Fibroblast of skin of left biceps (primary cell): ENCODE measurements at places on chromosomes 12 and 14.
A peak's percentile ranks its signal among the peaks of the same experiment; 100 is the strongest.

- peak; percentile 64 for DNase-seq
These were observed 877.0 kb upstream of the TMEM132C start for GRCh38 chr12:127389923-127390322.

DNA sequence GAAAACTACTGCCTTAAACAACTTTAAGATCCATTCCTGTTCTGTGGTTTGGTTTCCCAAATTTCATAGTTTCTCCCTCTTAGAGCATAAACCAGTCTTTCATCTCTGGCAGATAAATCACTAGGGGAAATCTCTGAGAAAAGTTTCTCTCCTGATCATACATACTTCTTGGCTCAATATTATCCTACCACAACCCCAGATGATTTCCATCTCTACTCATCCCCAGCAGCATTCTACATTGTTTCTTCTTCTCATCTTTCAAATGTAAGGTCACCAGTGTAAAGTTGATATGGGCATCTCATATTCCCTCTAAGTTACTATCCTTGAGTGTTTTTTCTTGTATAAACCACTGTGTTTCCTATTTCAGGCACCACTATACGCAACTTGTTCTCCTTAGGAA is 45.9 kb upstream of the PLEKHG7 start:
- no peak for DNase-seq

- DNase-seq, result no peak
These were observed 98.1 kb upstream of the GRIP1 start for GRCh38 chr12:66776974-66777373.

DNA sequence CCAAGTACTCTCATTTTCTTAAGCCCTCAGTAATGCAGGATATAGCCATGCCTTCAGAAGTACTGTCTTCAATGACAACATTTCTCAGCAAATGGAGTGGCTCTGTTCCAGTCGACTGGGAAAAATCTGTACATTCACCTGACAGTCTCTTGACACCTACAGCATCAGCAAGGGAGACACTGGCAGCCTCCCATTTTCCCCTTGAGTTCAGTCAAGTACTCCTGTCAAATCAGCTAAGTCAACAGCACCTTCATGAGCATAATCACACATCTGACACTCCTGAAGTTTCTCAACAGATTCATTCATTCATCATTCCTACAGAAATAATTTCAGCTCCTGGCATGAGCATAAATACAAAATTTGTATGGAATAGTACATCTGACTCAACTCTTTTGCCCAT is 46.1 kb downstream of the INTS13 start:
- DNase-seq, result no peak

GRCh38 chr12:116528498-116528897 is 30.7 kb upstream of the MAP1LC3B2 start:
- peak; percentile 20 for DNase-seq

- no peak for DNase-seq
These were observed 43.1 kb downstream of the ALDH1L2 start for GRCh38 chr12:105041186-105041585.

GRCh38 chr12:75481013-75481705 is 604 bp downstream of the GLIPR1 start:
- DNase-seq, result no peak

DNA sequence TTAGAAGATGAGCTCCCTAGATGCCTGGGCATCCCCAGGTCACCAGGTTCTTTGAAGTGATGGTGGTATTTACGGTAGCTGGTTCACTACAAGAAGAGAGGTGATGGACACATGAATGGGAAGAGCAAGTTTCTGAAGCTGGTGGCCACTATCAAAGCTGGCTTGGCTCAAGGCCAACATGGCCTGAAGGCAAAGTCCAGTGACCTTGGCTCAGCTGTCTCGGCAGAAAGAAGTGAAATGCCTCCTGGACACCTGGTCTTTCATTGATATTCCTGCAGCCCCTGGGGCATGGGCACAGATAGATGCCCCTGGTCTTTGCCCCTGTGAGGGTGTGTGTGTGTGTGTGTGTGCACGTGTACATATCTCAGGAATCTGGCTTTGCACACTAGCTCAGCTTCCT is 441.8 kb upstream of the TMPO start:
- DNase-seq, result no peak

GRCh38 chr12:116878567-116879508 is 2.4 kb downstream of the HRK start:
- no peak for DNase-seq

DNA sequence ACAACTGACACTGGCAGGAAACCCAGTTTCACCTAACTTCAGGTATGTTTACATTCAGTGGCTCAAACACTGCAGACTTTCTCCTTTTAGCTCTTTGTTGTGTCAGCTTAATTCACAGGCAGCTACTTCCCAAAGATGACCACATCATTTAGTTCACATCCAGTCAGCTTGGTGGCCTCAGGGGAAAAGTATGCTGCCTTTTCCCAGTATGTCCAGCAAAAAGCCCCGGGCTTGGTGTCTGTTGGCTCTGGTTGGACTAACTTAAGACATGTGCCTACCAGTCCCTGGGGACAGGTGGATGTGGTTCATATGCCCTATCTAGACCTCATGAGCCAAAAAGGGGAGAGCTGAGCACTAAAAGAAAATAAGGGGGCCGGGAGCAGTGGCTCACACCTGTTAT is 56.4 kb downstream of the GOLGA5 start:
- DNase-seq, result no peak

DNA sequence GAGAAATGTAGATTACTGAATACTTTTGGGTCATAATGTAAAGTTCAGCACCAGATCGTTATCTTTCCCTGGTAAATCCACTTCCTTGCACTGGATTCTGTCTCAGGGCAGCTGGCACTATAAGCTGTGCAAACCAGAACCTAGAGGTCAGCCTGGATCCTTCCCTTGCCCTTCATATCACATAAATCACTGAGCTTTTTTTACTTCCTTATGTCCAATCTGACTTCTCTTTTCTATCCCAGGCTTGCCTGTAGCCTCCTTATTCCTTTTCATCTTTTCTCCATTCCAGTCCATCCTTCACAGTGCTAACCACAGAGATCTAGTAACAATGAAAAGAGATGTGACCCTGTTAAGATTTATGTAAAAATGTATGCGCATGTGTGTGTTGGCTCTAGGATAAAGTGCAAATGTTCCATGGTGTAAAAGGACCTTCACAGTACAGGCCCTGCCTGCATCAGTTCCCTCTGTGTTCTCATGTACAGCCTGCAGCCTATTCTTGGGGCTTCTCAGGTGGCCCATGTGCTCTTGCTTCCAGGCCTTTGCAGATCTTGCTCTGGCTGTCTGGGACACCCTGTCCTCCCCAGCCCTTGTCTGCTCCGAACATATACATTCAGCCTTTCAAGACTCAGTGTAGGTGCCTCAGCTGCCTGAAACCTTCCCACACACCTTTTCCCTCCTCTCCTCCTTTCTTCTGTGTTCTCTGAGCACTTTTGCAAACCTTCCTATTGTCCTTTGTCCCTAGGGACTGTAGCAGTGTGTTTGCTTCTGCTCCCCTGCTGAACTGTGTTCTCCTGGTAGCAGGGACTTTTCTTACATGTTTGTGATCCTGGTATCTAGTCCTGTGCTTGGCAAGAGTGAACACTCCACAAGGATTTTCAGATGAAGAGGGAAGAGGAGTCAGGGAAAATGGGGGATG is 30.0 kb downstream of the PELI2 start:
- DNase-seq, result no peak

- no peak for DNase-seq
These were observed 7.7 kb upstream of the PSMA6 start for GRCh38 chr14:35284506-35284905.

DNA sequence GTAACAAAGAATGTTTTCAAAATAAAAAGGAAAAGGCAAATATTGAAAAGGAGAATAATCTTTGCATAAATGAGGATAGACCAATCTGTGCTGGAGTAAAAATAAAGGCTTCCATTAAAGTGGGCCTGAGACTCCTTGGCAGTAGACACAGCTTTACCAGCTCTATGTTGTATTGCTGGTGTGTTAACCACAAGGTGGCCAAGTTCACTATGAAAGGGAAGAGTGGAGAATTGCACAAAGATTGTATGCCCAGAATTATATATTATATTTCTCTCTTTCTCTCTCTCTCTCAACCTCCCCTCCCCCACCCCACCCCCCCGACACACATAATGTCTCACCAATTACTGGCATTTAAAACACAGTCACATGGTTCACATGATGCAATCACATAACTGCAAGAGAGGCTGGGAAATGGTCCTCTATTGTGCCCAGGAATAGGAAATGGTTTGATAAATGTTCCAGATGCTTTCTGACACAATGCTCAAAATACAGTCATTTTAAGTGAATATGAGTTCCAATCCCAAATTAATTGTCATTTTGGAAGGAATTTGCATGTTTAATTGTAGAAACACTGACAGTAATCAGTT is 222.6 kb upstream of the SYT1 start:
- DNase-seq, result no peak

- DNase-seq, result no peak
These were observed 14.0 kb downstream of the TAMALIN start for GRCh38 chr12:52020539-52021336.

DNA sequence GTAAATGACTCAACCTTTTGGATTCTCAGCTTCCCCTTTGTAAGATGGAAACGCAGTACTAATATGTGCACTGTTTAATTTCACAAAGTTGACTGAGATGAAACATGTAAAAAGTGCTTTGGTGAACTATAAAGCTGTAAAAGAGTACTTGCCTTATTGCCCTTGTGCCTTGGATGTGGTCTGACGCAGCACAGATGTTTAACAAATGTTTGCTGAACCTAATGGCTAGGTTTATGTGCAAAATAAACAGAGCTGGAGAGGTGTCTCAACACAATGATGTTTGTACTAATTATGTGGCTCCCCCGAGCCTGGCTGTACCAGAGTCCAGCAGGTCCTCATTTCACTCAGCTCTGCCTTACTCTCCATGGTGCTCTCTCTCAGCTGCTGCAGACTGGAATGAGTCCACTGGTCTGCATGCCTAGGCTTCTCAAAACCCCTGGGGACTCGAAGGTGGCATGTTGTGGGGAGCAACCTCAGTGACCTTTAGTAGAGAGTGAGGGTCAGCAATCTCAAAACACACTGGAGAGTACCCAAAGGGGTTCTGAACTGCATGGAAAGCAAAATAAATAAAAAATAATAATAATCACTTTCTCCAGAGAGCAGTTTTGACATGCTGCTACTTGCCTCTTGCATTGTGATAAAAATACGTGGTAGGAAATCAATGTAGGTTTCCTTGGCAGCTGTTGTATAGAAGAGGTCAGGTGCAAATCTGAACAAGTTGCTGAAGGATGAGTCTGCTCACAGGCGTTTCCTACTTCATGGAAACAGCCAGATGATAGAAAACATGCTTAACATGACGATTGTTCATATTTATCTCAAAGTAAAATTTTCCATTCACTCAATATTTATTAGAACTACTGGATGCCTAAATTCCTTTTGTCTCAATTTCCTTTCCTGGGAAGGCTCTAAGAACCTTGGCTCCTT is 8.5 kb upstream of the AMIGO2 start:
- DNase-seq, result no peak

- DNase-seq, result no peak
These were observed 23.4 kb downstream of the PRKAB1 start for GRCh38 chr12:119691202-119691810.

DNA sequence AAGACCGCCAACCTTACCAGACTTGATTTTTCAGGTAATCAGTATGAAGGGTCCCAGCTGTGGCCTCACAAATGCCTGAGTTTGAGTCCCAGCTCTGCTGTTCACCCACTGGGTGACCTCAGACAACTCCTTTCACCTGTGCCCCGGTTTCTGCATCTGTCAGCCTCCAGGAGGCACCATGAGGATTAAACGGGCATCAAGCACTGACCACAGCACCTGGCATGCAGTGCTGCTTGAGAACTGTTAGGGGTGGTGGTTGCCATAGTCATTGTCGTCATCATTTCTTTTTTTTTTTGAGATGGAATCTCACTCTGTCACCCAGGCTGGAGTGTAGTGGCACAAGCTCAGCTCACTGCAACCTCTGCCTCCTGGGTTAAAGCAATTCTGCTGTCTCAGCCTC is 57.9 kb downstream of the PHETA1 start:
- no peak for DNase-seq

DNA sequence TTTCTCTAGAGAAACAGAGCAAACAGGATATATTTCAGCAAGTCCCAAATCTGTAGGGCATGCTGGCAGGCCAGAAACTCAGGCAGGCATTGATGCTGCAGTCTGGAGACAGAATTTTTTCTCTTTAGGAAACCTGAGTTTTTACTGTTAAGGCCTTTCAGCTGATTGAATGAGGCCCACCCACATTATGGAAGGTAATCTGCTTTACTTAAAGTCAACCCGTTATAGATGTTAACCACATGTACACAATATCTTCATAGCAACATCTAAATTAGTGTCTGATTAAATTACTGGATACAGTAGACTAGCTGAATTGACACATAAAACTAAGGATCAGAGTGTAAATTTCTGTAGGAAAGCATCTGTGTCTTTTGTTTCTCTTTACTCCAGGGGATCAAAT is 65.2 kb downstream of the SRGAP1 start:
- no peak for DNase-seq

- no peak for DNase-seq
These were observed 27.1 kb upstream of the MANSC4 start for GRCh38 chr12:27807063-27807703.

DNA sequence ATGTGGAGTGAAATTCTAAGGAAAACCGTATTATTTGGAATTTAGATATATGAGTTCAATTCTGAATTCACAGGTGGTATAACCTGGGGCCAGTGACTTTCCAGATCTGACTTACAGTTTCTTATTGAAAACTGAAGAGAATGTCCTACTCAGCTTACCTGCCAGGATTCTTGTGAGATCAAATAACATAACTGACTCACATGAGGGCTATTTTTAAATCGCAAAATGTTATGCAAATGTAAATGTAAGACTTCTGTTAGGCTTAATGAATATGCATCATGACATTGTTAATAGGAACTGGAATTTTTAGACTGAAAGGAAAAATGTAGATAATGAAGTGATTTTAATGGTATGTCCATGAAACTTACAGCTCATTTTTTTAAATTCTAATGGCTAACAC is 1142.1 kb downstream of the FLRT2 start:
- DNase-seq, result no peak

DNA sequence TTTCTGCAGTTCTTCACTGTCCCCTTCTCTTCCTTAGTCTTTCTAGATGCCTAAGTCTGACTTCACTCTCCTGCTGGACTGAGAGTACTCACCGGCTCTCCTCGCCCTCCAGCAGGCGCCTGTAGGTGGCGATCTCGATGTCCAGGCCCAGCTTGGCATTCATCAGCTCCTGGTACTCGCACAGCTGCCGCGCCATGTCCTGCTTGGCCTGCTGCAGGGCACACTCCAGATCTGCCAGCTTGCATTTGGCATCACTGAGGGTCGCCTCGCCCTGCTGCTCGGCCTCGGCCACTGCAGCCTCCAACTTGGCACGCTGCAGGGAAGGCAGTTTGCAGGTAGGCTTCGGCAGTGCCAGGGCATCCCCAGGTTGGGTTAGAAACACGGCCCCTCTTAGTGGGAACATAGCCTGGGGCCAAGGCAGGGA is 5.2 kb downstream of the KRT84 start:
- no peak for DNase-seq

- DNase-seq, result peak; percentile 2
These were observed 34.1 kb downstream of the SCFD1 start for GRCh38 chr14:30656190-30656632.

GRCh38 chr14:99574099-99574880 is 29.7 kb downstream of the CCDC85C start:
- peak; percentile 74 for DNase-seq

- DNase-seq, result no peak
These were observed 117.6 kb downstream of the CMAS start for GRCh38 chr12:22163594-22163993.

GRCh38 chr12:130613831-130614529 is 102.1 kb downstream of the RIMBP2 start:
- DNase-seq, result no peak

GRCh38 chr12:41123871-41124270 is 64.2 kb upstream of the PDZRN4 start:
- DNase-seq, result no peak

GRCh38 chr12:13981990-13982389 is 588 bp upstream of the GRIN2B start:
- no peak for DNase-seq

GRCh38 chr12:18259906-18260682 is 1.2 kb upstream of the PIK3C2G start:
- DNase-seq, result no peak
